Suprapubic skin (tissue), 4 donors: ENCODE measurements at places on chromosomes 7 and 10. TPM values are rescaled to one million over a fixed set of nuclear protein-coding genes. Genes with fewer than 3 reads are reported as not detected.

HABP2 gene
- not detected for total RNA-seq

SRGN gene
- 17.2 TPM for total RNA-seq

IKZF1 gene
- 3.2 TPM for total RNA-seq

PODXL gene
- total RNA-seq = 27.9 TPM

SFTPA1 gene
- not detected for total RNA-seq

ACSM6 gene
- 5.5 TPM for total RNA-seq

FRMD4A gene
- total RNA-seq = 43.9 TPM

POP7 gene
- total RNA-seq = 54.8 TPM

GTF2IRD1 gene
- 26.8 TPM for total RNA-seq

KNDC1 gene
- total RNA-seq = 0.79 TPM
